AG08396 (cell line): ENCODE measurements at places on chromosomes 5 and 9.
A peak's percentile ranks its signal among the peaks of the same experiment; 100 is the strongest.

GRCh38 chr9:126463426-126463825, 136.8 kb downstream of the MVB12B start:
- no peak for DNase-seq

GRCh38 chr9:137449931-137450538, 8.9 kb upstream of the ENTPD8 start:
- DNase-seq = no peak

DNA sequence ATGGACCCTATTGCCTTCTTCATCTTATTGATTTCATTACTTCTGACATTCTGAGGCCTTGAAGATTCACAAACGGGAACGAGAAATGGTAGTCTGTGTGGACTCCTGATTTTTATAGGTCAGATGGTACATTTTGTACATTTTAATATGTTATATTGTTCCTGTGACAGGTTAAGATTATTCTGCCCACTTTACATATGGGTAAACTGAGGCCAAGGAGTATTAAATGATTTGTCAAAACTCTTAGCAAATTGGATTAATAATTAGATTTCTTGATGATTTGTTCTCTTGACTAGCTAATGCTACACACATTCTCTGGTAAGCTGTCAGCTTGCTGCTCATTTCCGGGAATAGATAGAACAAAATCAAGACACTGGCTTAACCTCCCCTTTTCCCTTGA, 1.9 kb downstream of the FAM53C start:
- no peak for DNase-seq

DNA sequence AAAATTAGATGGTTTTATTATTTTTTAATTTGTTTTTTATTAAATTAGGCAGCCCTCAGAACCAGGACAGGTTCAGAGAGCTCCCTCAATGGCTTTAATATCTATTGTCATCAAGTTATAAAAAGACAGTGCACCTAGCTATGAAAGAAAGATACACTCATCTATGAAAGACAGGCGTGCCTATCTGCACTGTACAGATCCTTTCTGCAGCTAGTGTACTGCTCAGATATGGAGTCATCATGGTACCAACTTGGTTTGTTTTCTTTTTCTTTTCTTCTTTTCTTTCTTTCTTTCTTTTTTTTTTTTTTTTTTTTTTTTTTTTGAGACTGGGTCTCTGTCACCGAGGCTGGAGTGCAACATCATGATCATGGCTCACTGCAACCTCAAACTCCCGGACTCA, 54.8 kb upstream of the GPBP1 start:
- DNase-seq = no peak

- DNase-seq = no peak
These were observed 16.5 kb downstream of the KIAA1958 start for GRCh38 chr9:112503170-112503569.

- peak; percentile 2 for DNase-seq
These were observed 228.2 kb upstream of the TYRP1 start for GRCh38 chr9:12464910-12465512.

DNA sequence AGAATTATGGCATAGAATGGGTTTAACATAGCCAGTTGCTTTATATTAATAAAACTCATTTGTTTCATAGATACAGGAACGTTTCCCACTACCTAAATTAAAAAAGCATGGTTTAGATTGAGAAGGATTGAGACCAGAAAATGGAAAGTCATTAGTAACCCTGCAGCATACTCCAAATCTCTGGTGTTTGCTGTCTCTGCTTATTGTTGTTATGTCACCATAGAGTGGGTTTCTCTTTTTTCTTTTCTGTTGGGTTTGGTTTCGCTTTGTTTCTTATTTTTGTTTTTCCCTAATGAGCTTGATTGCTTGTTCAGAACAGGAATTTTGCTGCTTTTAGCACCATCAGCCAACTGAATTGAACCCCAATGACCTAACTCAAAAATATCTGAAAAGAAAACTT, 1034.8 kb downstream of the MAT2B start:
- DNase-seq = no peak

- peak; percentile 87 for DNase-seq
These were observed 30.5 kb upstream of the ZSWIM6 start for GRCh38 chr5:61301341-61302199.

GRCh38 chr5:156836846-156837245, 13.2 kb upstream of the PPP1R2B start:
- DNase-seq = no peak

DNA sequence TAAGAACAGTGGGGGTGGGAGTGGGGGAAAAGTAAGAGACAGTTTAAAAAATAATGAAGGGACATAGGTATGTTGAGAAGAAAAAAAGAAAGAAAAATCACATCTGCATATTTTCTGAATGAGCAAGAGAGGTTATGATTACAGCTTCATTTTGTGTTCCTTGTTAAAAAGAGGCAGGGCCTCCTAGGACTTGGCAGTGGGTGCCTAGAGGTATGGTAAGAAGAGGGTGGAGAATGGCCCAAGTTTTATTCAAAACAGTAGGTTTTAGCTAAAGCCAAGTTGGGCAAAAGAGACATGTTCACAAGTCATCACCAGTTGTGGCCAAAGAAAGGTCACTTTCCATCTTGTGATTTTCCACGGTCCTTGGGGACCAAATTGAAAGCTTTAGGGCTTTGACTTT, 643.4 kb downstream of the CCDC171 start:
- no peak for DNase-seq

DNA sequence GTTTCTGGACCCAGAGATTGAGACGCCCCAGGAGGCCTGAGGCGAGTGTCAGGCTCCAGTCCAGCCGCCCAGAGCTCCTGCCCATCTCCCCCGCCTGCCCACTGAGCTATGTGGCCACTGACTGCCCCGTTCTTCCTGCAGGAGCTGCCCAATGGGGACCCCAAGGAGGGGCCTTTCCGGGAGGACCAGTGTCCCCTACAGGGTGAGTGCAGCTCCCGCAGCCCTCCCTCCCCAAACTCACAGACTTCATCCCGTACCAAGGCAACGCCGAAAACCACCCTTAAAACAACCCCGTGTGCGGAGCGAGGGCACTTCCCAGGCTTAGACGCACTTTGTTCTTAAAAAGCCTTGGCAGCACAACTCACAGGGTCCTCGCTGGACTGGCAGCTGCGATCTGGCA, 23.4 kb downstream of the NKD2 start:
- no peak for DNase-seq

- DNase-seq = no peak
These were observed 565.7 kb upstream of the WWC1 start for GRCh38 chr5:167725741-167726140.

DNA sequence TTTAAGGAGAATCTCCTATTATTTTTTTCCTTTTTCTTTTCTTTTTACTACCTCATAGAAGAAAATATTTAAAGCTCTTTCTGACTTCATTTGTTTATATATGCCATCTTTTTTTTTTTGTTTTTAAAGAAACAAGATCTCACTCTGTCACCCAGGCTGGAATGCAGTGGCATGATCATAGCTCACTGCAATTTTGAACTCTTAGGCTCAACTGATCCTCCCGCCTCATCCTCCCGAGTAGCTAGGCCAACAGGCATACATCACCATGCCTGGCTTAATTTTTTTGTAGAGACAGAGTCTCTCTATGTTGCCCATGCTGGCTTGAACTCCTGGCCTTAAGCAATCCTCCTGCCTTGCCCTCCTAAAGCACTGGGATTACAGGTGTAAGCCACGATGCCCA, 59.5 kb downstream of the LNPEP start:
- DNase-seq = no peak

DNA sequence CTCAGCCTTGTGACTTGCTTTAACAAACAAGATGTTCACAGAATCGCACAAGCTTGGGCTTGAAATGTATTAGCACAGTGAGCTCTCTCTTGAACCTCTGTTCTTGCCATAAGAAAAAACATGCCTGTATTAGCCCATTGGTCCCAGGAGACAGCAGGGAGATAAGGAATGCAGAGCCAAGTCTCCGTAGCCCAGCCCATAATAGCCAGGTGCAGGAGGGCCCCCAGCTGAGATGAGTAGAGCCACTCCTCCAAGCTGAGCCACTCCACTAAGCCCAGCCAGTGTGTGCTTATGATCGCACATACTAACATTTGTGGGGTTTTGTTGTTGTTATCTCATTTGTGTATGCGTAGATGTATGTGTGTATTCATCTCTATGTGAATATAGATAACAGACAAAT, 21.6 kb upstream of the SVEP1 start:
- DNase-seq = no peak

GRCh38 chr9:128175102-128175563, 15.1 kb downstream of the BBLN start:
- DNase-seq = peak; percentile 61

DNA sequence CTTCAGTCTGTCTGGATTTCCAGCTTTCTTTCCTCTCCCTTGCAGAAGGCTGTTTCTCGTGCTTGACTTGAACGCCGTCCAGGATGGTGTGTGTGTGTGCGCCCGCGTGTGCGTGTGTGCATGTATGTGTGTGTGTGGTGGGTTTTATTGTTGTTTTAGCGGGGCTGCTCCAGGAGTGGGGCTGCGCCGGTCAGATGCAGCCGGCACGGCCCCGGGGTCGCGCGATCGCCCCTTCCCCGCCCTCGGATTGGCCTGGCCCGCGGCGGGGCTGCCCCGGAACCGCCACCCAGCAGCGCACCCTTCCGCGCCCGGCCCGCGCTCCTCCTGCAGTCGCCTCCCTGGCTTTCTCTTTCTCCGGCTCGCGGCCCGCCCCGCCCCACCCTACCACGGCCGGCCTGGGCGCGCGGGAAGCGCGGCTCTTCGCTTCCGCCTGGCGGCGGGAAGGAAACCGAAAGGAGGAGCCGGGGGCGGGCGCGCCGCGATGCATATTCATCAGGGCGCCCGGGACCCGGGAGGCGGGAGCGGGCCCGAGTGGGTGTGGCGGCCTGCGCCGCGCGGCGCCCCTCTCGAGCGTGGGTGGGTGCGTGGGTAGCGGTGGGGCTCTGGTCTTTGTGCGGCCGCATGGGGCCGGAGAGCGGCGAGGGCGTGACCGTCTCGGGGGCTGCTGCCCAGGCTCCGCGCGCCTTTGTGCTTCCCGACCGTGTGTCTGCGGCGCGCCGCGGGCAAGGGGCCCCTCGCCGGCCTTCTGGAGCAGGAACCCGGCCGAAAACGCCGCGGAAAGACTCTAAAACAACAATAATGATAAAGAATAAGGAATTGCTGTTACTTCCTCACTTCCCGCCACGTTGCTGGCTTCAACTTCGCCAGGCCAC, 8.5 kb upstream of the NFIB start:
- DNase-seq = peak; percentile 91

DNA sequence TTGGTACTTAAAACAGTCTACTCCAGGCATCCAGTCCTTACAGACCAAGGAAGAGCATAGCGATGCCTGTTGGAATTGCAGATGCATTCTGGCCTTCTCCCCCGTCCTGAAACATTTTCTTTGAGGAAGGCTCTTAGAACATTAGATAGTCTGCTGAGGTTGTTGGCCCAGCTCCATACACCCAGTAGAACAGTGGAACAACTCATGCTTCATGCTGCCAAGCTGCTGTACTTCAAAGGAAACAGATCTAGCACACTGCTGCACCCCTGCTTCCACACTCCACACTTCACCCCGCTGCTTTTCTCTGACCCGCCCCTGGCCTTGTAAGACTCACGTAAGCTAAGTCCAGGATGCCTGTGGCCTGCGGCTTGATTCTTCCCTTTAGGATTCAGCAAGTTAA, 33.4 kb upstream of the NCS1 start:
- peak; percentile 82 for DNase-seq

DNA sequence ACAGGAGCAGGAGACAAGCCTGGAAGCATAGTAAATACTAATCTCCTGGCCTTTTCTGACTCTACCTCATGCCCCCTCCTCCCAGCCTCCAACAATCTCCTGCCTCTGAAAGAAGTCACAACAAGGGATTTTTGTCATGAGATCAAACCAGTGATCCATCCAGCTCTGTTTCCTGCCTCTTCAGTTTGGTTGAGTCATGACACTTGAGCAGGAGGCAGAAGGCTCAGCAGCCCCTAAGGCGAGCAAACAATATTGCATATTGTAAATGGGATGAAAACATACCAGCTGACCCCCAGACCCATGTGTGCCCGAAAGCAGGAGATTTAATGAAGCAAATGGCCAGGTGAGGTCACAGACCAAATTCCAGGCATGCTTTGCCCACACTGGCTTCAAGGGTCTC, 272.8 kb downstream of the GAS1 start:
- no peak for DNase-seq

DNA sequence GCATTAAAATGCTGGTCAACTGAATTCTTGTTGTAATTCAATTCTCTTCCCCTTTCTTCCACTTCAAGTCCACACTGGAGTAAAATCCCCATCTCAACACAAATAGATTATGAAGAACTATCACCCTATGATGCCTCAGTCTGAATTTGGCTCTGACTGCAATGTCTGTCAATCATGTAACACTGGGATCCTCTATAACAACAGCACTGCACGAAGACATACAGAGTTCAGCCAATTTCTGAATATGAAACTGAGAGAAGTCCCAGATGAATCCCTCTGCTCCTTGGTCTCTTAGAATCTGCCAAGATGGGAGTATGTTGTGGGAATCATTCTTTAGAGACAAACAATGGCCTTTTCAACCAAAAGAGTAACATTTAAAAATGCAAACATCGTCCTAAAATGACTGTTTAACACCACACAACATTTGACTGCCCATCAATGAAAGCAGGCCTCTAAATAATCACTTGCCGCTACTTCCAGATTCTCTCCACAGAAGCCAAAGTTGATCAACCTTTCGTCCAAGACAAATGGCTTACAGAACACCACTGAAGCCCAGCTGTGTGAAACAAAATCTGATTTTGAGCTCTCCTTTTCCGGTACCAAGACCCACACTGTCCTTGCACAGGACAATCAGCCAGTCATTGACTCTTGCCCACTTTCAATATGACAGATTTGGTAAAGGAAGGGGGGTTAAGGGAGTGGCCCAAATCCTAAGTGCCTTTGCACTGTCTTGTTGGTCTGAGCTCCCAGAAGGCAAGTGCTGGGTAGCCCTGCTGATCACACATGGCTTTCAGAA, 258.0 kb downstream of the EBF1 start:
- DNase-seq = no peak

GRCh38 chr5:15391704-15392397, 108.1 kb upstream of the FBXL7 start:
- DNase-seq = no peak

DNA sequence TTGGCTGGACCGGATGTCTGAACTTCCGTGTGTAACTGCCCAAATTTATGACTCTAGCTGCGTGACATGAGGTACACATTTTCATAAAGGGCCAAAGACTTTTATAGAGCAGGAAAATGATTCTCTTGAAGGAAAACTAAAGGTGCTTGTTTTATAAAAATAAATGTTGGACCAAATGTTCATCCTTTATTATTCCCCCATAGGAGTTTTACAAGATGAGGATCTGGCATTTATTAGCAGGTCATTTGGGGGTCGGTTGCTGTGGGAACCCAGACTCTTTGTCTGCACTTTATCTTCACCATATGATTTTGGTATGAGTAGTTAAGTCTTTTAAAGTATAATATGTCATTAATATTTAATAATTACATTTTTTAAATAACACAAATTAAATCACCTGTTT, 571.2 kb downstream of the EFNA5 start:
- no peak for DNase-seq

DNA sequence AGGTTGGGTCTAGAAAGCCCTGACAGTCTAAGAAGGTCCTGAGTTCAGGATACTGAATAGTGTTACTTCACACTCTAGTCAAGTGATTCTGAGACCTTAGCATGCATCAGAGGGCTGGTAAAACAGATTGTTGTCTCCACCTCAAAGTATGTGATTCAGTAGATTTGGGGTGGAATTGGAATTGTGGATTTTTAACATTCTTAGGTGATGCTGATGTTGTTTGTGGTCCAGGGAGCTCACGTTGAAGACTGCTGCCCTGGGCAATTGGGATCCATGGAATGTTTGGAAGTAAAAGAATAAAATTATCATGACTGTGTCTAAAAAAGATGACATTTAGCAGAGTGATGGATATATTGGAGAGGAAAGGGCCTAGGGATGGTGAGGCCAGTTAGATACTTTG, 75.6 kb downstream of the VCAN start:
- DNase-seq = no peak
